ENCODE measurements at places on chromosomes 5 and 9.

GRCh38 chr5:139844472-139845145, 49.0 kb downstream of the PSD2 start:
- DNase-seq: peak; percentile 69

GRCh38 chr5:100273846-100274580, 261.2 kb upstream of the FAM174A start:
- DNase-seq: no peak

DNA sequence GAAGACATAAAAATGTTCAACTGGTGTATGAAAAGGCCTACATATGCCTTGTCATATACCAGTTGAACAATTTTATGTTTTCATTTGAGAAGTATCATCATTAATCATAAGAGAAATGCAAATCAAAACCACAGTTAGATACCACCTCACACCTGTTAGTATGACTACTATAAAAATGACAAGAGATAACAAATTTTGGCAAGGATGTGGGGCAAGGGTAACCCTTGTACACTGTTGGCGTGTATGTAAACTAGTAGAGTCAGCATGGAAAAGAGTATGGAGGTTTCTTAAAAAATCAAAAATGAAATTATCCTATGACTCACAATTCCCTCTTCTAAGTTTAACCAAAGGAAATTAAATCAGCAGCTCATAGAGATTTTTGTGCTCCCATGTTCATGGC, 250.4 kb upstream of the ST8SIA4 start:
- no peak for DNase-seq

DNA sequence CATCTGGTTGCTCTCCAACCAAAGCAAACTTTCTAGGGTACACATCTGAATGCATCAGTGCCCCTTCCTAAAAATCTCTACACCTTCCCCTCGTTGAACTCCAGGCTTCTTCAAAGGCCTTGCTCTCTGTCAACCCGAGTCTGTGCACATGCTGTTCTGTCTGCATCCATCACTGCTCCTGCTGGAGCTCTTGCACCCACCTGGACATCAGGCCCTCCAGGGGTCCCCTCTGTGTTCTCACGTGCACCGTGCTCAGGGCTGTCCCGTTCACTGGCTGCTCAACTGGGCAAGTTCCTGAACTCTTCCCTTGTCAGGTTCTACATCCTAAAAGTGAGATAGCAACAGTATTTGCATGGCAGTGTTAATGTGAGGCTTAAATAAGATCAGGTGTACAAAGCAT, 62.7 kb upstream of the ANGPTL2 start:
- no peak for DNase-seq

- no peak for DNase-seq
These were observed 73.3 kb downstream of the SNX18 start for GRCh38 chr5:54590824-54591223.

GRCh38 chr9:134043531-134043988, 18.3 kb downstream of the BRD3OS start:
- no peak for DNase-seq

- DNase-seq: no peak
These were observed 18.4 kb upstream of the RARS1 start for GRCh38 chr5:168467755-168468330.

DNA sequence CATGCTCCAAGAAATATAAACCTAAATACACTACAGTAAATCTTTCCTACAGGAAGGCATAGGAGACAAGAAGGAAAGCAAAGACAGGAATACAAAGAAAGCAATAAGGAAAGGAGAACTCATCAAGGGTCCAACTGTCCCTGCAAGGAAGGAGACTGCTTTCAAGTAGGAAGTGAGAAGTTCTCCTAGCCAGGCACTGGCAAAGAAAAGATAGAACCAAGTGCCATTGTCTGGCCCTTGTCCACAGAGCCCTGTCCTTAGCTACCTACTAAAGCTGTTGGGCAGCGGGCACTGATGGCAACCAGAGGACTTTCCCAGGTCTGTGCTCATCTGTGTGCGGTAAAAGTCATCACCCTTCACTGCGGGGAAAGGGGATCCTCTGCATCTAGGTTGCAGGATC, 108.2 kb downstream of the KLHL3 start:
- no peak for DNase-seq

GRCh38 chr5:7742241-7742656, 108.7 kb downstream of the CFAP90 start:
- no peak for DNase-seq

DNA sequence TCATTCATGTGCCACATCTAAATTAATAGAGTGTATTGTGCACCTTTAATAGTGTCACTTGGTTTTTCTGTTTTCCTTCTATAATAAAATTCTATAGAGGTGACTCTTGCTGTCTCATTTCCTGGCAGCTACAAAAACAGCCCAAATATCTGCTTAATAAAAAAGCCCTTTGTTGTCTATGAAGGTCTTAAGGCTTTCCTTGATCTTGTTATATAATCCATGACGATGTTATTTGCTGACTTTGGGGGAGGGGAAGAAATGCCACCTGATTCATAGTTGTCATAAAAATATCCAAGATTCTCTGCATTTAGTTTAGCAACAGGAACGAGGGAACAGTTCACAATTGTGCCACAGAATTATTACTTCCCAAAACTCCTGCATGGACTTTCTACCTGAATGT, 31.3 kb downstream of the CPEB4 start:
- DNase-seq: no peak

GRCh38 chr9:134937164-134937555, 19.4 kb upstream of the FCN1 start:
- DNase-seq: no peak

Data from CD4-positive, alpha-beta T cell treated with Interleukin-2 at 100 ng/mL for 4 hours (primary cell).